NCI-H1436 (cell line): ENCODE measurements at places on chromosomes 13 and 19.

GRCh38 chr19:48506138-48506733, 5.4 kb downstream of the LMTK3 start:
- DNase-seq = peak; percentile 69

DNA sequence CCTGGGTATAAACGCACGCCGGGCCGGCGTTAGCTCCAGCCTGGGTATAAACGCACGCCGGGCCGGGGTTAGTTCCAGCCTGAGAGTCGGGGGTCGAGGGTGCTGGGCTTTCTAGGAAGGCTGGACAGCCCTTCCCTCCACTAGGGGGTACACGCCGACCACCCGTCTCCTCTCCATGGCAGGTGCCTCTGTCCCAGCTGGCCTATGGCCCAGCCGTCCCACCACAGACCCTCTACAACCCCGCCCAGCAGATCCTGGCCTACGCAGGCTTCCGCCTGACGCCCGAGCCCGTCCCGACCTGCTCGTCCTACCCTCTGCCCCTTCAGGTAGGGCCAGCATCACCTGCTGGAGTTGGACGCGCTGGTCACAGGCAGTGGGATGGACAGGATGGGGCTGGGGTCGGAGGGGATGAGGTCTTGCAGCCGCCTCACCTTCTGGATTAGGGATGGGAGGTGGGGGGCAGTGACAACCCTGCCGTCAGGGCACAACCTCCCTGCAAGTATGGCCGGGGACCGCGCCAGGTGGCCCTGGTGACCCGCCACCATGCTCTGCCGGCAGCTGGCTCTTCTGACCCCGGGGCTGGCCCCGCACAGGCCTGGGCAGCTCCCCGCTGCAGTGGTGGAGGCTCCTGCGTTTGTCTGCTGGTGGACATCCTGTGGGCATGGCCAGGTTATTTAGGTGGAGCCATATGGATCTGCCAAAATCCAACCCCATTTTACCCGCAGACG, 45.8 kb downstream of the TMEM255B start:
- no peak for DNase-seq

GRCh38 chr13:107867701-107868661, 347.4 kb downstream of the LIG4 start:
- DNase-seq = peak; percentile 79

DNA sequence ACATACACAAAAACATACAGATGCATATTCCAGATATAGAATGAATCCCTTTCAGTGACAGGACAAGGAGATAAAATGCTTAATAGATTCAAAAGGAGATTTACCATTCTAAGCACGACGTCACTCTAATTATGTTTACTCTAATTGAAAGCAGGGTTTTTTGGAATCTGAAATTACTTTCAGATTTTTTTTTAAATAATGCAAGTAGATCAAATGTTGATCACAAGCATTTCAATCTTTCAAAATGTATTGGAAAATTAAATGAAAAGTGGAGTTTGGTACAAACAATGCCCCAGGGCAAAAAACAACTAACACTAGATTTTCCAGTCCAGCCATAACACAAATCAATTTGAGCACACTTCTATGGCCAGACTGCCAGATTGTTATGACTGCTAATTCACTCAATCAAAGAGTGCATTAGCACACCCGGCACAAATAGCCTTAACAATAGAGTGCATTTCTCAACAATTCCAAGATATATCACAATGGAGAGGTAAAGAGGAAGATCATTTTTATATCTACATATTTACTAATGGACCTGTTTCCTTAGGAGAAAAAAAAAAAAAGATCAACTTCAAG, 4.3 kb upstream of the DACH1 start:
- peak; percentile 27 for DNase-seq
